Suppressor macrophage (primary cell): ENCODE measurements at places on chromosomes 1 and 21.

DNA sequence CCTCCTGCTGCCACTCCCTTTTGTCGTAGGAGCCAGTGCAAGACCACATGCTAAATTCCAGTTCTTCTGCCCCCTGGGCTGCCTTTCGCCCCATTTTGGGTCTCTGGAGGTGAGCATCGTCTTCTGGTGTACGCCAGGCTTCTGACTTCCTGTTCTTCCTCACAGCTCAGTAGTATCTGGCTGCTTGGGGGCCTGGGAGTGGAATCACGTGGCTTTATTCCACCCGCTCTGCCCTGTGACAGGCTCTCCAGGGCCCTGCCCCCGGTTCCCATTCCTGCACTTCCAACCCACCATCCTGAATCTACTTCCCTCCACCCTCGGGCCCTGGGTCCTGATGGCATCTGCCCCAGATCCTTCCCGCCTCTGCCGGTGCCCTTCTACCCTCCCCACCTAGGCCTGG is 3.6 kb downstream of the NFASC start:
- no peak for DNase-seq

DNA sequence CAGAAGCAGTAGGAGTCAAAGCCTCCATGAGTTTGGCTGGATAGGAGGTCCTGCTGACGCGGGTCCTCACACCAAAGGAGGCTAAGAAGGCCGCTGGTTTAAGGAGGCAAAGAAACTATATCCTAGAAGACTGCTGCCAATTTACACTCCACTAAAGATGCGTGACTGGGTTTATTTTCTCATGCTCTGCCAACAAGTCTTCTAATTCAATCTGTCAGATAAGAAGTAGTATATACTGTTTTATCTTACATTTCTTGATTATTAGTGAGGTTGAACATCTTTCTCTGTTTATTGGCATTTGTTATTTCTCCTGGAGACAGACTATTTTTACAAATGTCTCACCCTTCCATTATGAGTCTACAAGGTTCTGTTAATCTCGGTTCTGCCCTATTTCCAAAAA is 34.1 kb downstream of the ACBD6 start:
- DNase-seq = no peak

DNA sequence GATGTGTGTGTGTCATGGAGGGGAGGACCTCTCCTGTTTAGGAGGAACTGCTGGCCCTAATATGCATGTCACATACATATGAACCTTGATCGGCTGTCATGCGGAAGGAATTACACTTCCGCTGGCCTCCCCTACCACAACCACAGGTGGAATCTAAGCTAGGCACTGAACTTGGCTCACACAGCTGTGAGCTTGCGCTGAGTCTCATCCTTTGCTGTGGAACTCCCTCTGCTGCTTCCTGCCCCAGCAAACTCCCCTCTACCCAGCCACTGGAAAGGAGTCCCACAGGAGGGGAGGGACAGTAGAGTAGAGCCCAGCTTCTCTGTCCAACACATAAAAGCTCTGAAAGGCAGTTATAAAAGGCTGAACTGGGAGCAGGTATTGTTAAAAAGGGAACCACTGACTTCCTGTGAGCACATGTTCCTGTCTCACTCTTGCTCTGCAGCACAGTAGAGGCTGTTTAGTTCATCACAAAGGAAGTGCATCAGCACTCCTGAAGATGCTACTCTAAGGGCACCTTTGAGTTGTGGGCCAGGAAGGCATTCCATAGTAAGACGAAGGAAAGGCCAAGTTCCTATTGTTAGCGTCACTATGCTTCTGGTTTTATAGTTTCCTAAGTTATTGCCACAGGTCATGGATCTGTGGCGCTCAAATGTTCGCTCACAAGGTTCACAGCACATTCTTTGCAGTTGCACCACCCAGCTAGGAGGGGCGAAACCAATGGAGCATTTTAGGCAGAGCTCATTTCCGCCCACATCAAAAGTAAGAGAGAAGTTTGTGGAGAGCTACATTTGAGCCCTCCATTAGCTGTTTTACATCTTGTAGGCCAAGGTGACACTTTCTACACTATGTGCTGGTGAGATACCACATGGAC is 17.7 kb upstream of the PTPRC start:
- peak; percentile 42 for DNase-seq

- no peak for DNase-seq
Measured at GRCh38 chr1:45864167-45865106, 61.0 kb downstream of the MAST2 start.

- DNase-seq = no peak
Measured at GRCh38 chr1:18530587-18531502, 50.1 kb downstream of the KLHDC7A start.

DNA sequence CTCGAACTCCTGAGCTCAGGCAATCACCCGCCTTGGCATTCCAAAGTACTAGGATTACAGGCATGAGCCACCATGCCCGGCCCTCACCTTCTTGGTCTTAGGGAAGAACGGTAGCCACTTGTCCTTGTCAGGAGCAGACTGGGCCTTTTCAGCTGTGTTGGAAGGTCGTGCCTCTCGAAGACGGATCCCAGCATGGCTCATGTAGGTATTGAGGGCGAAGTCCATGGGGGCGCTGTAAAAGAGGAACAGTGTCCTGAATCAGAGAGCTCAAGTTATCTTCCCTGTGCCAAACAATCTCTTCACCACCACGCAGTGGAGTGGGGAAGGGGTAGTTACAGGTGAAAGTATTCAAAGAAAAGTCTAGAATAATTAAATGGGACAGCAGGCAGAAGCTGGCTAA is 35.9 kb downstream of the LRRC71 start:
- no peak for DNase-seq

- peak; percentile 91 for DNase-seq
Measured at GRCh38 chr1:224503161-224504118, 68.8 kb upstream of the WDR26 start.

- DNase-seq = no peak
Measured at GRCh38 chr1:59738591-59739015, 76.1 kb upstream of the HOOK1 start.
